ENCODE measurements at places on chromosomes 13 and 19. TPM values are rescaled to one million over a fixed set of nuclear protein-coding genes. Genes with fewer than 3 reads are reported as not detected.

GRCh38 chr13:91986761-91987483, 588.5 kb downstream of the GPC5 start:
- H3K36me3 ChIP-seq, result no peaks in the 10 kb centered on the region
- DNase-seq, result no peak
- H3K4me3 ChIP-seq, result no peak overlapping the region
- H3K27me3 ChIP-seq, result no peaks in the 10 kb centered on the region

The LRFN3 gene
- polyA plus RNA-seq, result 6.0 TPM

- DNase-seq, result no peak
- no peaks in the 10 kb centered on the region for H3K36me3 ChIP-seq
- no peaks in the 10 kb centered on the region for H3K27me3 ChIP-seq
Observed at GRCh38 chr19:7815325-7815724, 14.7 kb upstream of the EVI5L start.

DNA sequence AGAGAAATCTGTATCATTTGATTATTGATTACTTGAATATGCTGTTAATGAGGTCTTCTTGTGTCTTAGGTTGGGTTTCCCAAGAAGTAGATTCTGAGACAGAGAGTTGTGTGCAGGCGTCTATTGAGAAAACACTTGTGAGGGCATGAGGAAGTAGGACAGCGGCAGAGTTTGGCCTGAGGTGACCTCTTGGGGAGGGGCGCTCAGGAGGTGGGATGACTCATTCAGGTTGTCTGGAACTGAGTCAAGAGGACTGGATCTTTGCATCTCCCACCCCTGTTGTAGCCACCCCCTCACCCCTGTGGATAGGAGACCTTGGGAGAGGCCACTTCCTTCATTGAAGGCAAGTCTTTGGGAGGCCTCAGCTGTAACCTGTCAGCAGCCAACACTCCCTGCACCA, 35.2 kb upstream of the WDFY2 start:
- no peaks in the 10 kb centered on the region for H3K4me1 ChIP-seq
- no peaks in the 10 kb centered on the region for H3K27me3 ChIP-seq
- H3K4me3 ChIP-seq, result no peak overlapping the region
- H3K27ac ChIP-seq, result no peak overlapping the region
- no peak for DNase-seq

DNA sequence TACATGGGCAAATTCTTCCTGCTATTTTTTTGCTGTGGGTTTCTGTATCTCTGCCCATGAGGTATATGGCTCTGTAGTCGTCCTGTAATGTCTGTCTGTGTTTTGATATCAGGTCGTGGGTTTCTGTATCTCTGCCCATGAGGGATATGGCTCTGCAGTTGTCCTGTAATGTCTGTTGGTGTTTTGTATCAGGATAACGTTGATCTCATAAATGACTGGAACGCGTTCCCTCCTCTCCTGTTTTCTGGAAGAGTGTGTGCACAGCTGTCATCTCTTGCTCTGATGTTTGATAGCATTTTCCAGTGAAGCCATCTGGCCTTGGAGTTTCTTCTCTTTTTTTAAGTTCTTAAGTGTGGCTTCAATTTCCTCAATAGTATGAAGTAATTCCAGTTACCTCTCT, 57.2 kb downstream of the SOX1 start:
- no peaks in the 10 kb centered on the region for H3K36me3 ChIP-seq
- peaks cover 2% of the 10 kb centered on the region for H3K27me3 ChIP-seq
- no peaks in the 10 kb centered on the region for H3K4me1 ChIP-seq

DNA sequence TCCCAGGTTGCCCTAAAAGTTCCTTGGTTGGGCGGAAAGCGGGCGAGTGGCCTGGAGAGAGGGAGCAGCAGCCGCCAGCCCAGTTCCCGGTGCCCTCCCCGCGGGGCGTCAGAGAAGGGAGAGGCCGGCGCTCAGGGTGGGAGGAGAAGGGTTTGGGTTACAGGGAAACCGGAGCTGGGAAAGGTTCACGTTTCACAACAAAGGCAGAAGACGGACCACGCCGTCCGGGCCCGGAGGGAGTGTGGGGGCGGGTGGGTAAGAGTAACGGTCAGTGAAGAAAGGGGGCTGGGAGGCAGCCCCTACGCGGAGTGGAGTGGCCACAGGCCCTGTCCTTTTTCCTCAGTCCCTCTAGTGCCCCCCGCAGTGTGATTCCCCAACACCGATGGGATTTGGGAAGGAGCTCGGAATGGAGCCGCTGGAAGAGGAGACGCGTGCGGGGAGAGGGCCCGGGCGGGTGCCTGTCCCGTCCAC, 1.6 kb downstream of the SIX5 start:
- DNase-seq, result peak; percentile 32
- H3K36me3 ChIP-seq, result no peaks in the 10 kb centered on the region
- no peaks in the 10 kb centered on the region for H3K4me1 ChIP-seq
- H3K27ac ChIP-seq, result no peak overlapping the region
- H3K27me3 ChIP-seq, result no peaks in the 10 kb centered on the region

DNA sequence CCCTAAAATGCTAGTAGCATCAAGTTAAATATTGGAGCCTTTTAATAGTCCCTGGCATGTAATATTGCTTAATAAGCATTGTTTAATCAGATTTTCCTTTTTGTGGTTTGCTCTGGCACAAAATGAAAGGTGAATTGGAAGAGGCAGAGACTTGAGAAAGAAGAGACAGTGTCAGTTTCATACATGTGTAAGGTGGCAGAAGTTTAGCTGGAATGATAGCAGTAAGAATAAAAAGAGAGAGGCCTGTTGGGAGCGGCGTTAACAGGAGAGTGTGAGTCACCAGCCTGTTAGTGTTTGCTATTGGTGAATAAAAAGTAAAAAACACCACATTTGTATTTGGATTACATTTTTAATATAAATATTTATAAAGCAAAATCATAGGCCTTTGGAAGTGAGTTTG, 145.3 kb downstream of the PDS5B start:
- H3K4me1 ChIP-seq, result peaks cover 4% of the 10 kb centered on the region
- H3K27ac ChIP-seq, result no peak overlapping the region
- DNase-seq, result no peak
- H3K36me3 ChIP-seq, result peaks cover 3% of the 10 kb centered on the region
- H3K27me3 ChIP-seq, result no peaks in the 10 kb centered on the region

GRCh38 chr13:108146642-108147041, 68.7 kb downstream of the LIG4 start:
- no peak for DNase-seq
- H3K27me3 ChIP-seq, result no peaks in the 10 kb centered on the region
- no peak overlapping the region for H3K4me3 ChIP-seq
- H3K4me1 ChIP-seq, result no peaks in the 10 kb centered on the region
- H3K36me3 ChIP-seq, result no peaks in the 10 kb centered on the region
- H3K27ac ChIP-seq, result no peak overlapping the region

DNA sequence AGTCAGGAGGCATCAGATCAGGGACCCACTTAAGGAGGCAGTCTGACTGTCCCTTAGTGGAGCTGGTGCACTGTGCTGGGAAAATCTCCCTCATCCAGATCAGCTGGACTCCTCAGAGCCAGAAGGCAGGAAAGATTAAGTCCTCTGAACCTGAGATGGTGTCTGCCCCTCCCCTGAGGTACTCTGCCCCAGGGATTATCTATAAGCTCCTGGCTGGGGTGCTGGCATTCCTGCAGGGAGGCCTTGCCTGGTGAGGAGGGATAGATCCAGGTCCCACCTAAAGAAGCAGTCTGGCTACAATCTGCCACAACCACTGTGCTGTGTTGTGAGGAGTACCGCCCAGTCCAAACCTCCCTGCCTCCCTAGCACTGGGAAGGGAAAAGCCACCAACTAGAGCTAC, 81.2 kb downstream of the NHLRC3 start:
- no peak for DNase-seq
- no peak overlapping the region for H3K4me3 ChIP-seq
- no peaks in the 10 kb centered on the region for H3K27me3 ChIP-seq
- H3K4me1 ChIP-seq, result no peaks in the 10 kb centered on the region
- H3K27ac ChIP-seq, result no peak overlapping the region

- H3K4me3 ChIP-seq, result peak within 1 kb of the TSS; percentile 39
- peaks cover 12% of the 10 kb centered on the region for H3K4me1 ChIP-seq
- peak; percentile 93 for DNase-seq
- H3K36me3 ChIP-seq, result no peaks in the 10 kb centered on the region
- H3K27me3 ChIP-seq, result no peaks in the 10 kb centered on the region
Observed at GRCh38 chr13:113105032-113105920, at the start of gene F7. TSS of gene F7 (plus strand) at chr13:113105791. CDS start at chr13:113105842, 51 bp downstream.

- H3K27me3 ChIP-seq, result no peaks in the 10 kb centered on the region
- DNase-seq, result peak; percentile 74
- peaks cover 3% of the 10 kb centered on the region for H3K4me1 ChIP-seq
- H3K36me3 ChIP-seq, result peaks cover 1% of the 10 kb centered on the region
- peak overlapping the region; percentile 83 for H3K27ac ChIP-seq
Observed at GRCh38 chr19:36973021-36973843, 57.1 kb downstream of the ZNF568 start.

DNA sequence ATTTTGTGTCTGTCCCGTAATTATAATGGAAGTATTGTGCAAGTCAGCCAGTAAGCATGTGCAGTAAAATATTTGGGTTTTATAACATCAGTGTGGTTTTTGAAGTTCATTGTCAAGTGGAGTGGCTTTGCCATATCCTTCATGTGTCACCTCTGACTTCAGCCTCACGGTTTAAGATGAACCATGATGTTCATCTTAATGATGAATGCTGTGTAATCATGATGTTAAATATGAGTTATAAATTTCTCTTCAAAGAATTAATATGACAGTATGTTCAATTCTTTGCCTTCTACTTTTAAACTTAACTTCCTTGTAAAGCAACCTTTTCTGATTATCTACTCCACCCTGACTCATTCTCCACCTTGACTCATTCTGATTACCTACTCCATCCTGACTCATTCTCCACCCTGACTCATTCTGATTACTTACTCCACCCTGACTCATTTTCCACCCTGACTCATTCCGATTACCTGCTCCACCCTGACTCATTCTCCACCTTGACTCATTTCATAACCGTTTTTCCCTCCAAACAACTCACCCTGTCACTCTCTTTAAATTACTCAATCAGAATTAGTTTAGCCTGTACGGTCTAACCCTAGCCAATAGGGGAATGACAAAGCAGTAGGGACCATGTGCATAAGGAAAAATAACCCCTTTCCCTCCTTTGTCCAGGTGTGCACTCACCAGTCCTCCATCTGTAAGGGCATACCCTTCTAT, 50.3 kb upstream of the ANKRD10 start:
- H3K36me3 ChIP-seq, result no peaks in the 10 kb centered on the region
- peak; percentile 5 for DNase-seq
- H3K27me3 ChIP-seq, result no peaks in the 10 kb centered on the region
- H3K4me3 ChIP-seq, result no peak overlapping the region
- no peak overlapping the region for H3K27ac ChIP-seq

DNA sequence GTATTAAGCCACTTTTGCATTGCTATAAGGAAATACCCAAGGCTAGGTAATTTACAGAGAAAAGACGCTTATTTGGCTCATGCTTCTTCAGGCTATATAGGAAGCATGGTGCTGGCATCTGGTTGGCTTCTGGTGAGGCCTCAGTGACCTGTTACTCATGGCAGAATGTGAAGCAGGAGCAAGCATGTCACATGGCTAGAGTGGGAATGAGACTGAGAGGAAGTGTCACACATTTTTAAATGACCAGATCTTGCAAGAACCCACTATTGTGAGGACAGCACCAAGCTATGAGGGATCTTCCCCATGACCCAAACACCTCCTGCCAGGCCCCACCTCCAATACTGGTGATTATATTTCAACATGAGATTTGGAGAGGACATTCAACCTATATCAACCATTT, 25.7 kb upstream of the IGFL4 start:
- peaks cover 4% of the 10 kb centered on the region for H3K4me1 ChIP-seq
- H3K27me3 ChIP-seq, result peaks cover 8% of the 10 kb centered on the region
- DNase-seq, result no peak
- no peaks in the 10 kb centered on the region for H3K36me3 ChIP-seq
- H3K27ac ChIP-seq, result no peak overlapping the region

The KIR2DL1 gene
- polyA plus RNA-seq, result not detected

GRCh38 chr13:40595693-40596092, 70.7 kb downstream of the FOXO1 start:
- H3K36me3 ChIP-seq, result no peaks in the 10 kb centered on the region
- no peaks in the 10 kb centered on the region for H3K27me3 ChIP-seq
- H3K4me1 ChIP-seq, result peaks cover 2% of the 10 kb centered on the region
- H3K27ac ChIP-seq, result peak overlapping the region; percentile 27
- peak; percentile 72 for DNase-seq
- no peak overlapping the region for H3K4me3 ChIP-seq

The ZNF763 gene
- polyA plus RNA-seq, result 2.4 TPM

- H3K4me1 ChIP-seq, result peaks cover 13% of the 10 kb centered on the region
- peak within 1 kb of the TSS; percentile 89 for H3K4me3 ChIP-seq
- H3K27ac ChIP-seq, result no peak within 1 kb of the TSS
- peaks cover 15% of the 10 kb centered on the region for H3K36me3 ChIP-seq
- no peaks in the 10 kb centered on the region for H3K27me3 ChIP-seq
- DNase-seq, result peak; percentile 86
Observed at GRCh38 chr19:57559404-57560025, at the start of gene ZNF550. TSS of gene ZNF550 (minus strand) at chr19:57559863. CDS start at chr19:57559682, 181 bp downstream.

The ATXN8OS gene
- not detected for polyA plus RNA-seq

DNA sequence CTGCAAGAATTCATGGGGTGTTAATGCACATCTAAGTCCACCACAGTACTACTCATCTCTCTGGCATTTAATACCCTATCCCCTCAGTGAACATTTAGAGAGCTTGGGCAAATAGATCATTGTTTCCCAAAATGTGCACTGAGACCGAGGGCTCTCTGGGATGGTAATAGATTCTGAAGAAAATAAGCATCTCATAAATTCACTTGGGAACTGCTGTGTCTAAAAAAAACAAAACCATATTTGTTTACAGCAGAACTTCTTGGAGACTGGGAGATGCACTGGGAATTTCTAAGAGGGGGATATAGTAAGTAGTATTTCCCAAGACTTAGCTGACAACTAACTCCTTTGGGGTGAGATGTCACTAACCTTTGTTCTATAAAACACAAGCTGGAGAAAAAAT, 58.4 kb downstream of the ENOX1 start:
- no peaks in the 10 kb centered on the region for H3K27me3 ChIP-seq
- H3K4me1 ChIP-seq, result no peaks in the 10 kb centered on the region
- H3K4me3 ChIP-seq, result no peak overlapping the region
- DNase-seq, result no peak
- no peak overlapping the region for H3K27ac ChIP-seq

The BCL2L12 gene
- polyA plus RNA-seq, result 36.6 TPM

GRCh38 chr19:34118879-34119748, 53.2 kb upstream of the LSM14A start:
- no peaks in the 10 kb centered on the region for H3K27me3 ChIP-seq
- DNase-seq, result no peak
- H3K4me3 ChIP-seq, result no peak overlapping the region
- H3K27ac ChIP-seq, result no peak overlapping the region

- no peaks in the 10 kb centered on the region for H3K4me1 ChIP-seq
- H3K36me3 ChIP-seq, result no peaks in the 10 kb centered on the region
- no peak for DNase-seq
- H3K4me3 ChIP-seq, result peak within 1 kb of the TSS; percentile 33
- no peak within 1 kb of the TSS for H3K27ac ChIP-seq
- peaks cover 49% of the 10 kb centered on the region for H3K27me3 ChIP-seq
Observed at GRCh38 chr19:18606281-18607225, at the start of gene CRLF1. TSS of gene CRLF1 (minus strand) at chr19:18606799. CDS start at chr19:18606656, 143 bp downstream.

Data from small intestine (tissue), 16 donors.